T-helper 9 cell (primary cell): ENCODE measurements at places on chromosomes 5 and 9.

GRCh38 chr5:113087976-113088514 lies 111.4 kb downstream of the DCP2 start:
- no peak for DNase-seq

DNA sequence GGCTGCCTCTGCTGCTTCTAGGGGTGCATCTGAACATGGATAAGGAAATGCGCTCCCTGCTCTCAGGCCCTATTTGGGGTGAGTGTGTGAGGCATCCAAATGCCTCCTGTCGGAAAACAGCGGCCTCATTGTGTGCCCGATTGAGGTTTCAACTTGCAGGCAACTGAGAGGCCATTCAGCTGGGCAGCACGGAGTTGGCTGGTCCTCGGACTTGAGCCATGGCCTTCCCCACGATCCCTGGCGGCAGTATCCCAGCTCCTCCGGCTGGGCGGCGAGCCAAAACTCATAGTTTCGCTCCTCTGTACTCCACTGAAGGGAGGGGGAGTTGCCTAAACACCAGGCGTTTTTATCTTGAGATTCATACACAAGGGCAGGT lies 597.3 kb upstream of the SGCD start:
- no peak for DNase-seq

- no peak for DNase-seq
These were observed 348.0 kb downstream of the SEMA5A start for GRCh38 chr5:9197881-9198260.

DNA sequence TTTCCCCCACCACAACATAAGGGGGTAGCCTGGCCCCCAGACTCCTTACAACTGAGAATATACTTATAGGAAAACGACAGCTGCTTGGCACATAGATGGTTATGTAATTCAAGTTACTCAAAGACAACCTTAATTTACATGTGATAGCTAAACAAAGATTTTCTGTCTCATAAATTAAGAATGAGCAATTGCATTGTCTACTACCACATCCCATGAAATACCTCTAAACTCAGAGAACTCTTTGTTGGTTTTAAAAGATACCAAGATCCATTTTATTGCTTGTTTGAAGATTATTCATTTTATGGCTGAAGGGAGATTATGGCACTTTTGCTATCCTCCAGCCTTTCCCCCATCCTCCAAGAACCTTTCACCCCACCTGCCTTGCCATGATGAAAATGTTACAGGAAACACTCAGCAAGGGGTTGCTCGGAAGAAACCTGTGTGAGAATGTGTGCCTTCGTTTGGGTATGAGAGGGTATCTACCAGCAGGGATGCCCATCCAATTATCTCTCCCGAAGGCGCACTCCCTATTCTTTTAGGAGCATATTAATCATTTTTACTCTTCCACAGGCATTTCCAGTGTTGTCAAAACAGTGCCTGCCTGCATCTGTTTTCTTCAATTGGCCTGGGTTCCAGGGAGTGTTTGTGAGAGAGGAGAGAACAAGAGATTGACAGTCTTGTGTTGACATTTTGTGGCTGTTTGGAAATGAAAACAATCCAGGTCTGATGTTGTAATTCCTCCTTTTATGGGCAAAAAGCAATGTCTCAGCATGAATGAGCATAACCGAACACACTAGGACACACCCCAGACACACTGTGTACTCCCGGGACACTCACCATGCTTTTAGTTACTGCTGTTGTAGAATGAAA lies 208.0 kb upstream of the ANKRD55 start:
- no peak for DNase-seq

GRCh38 chr5:9601055-9601739 lies 29.0 kb downstream of the TAS2R1 start:
- no peak for DNase-seq

DNA sequence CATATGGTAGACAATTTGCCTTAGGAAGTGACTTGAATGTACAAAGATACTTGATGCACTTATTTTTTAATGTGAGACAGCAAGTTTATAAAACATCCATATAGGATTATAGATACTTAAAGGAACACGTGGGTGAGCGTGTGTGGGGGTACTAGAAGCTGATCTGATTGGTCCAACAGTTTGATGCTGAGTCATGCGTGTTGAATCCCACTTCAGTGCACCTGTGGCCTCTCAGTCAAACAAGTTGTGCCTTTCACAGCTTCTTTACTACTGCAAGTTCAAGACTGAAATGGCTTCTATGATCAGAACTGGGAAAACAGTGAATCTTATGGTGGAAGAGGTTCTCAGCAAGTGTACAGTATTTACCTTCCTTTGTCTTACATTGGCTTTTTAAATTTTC lies 98.9 kb downstream of the MAP1B start:
- no peak for DNase-seq

- DNase-seq, result no peak
These were observed 22.2 kb upstream of the EXOC3 start for GRCh38 chr5:420632-421286.

DNA sequence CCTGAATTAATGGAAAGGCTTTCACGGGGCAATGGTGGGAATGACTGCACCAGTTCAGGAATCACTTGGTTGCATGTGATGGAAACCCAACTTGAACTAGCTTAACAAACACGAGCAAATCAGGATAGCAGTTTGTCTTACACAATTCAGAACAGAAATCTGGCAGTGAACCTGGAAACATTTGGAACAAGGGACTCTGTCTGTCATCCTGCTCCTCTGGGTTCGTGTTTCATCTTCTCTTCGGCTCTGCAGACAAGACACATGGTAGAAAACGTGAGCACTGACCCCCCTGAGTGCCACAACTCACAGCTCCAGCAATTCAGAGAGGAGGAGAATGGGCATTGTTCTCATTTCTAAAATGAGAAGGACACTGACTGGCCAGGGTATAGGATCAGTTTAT lies 218.1 kb upstream of the NREP start:
- DNase-seq, result no peak

GRCh38 chr5:178587763-178588611 lies 2.2 kb downstream of the COL23A1 start:
- DNase-seq, result no peak
